ENCODE measurements at places on chromosomes 5 and 9.

DNA sequence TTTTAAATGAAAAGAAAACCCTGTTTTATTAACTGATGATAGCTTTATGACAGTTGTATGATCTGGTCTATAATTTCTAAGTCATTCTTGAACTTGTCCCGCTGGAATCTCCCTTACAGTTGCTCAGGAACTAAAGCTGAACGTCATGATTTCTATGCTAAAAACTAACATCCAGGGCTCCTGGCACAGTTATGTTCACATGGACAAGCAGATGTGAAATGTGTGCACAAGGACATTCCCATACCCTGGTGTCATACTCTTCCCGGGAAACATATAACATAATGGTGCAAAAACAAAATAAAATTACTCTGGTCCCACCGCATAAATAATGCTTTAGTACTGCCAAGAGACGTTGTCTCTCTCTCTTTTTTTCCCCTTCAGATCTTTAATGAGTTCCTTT, 134.9 kb downstream of the PRDM6 start:
- no peak for DNase-seq

DNA sequence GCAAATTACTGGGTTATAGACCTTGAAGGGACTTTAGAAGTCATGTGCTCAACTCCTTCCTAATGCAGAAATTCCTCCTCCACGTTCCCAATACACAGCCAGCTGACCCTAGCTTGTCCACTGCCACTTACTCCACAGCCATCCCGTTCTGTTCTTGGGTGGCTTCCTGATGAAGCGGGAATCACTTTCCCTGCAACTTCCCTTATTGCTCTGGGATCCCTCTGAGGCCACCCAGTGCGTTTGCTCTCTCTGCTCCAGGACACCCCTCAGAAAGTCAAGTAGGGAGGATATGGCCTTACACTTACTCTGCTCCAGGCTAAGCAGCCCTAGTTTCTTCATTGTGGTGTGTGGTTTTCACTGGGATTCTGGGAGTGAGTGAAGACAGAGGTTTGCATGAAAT, 55.5 kb downstream of the GALNT12 start:
- no peak for DNase-seq

- no peak for DNase-seq
Observed at GRCh38 chr5:128708841-128709240, 170.8 kb upstream of the FBN2 start.

- no peak for DNase-seq
Observed at GRCh38 chr9:36396985-36397384, 3.1 kb downstream of the RNF38 start.

DNA sequence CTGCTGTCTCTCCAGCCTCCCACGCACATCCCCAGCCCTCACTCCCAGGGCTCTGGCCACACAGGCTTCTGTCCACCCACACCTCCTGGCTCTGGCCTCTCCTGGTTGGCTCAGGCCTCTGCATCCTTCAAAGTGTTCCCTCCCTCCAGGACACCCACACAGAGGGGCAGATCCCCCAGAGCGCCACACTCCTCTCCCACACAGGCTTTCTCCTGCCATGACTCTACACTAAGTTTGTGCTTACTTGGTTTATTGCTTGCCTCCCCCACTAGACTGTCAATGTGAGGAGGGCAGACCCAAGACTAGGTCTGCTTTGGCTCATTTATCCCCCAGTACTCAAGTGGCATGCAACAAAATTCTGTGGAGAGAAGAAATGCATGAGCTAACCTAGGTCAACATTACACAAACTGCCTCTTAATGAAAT, 67.0 kb upstream of the SPOCK1 start:
- DNase-seq = no peak

GRCh38 chr5:159893040-159893695, 23.1 kb upstream of the ADRA1B start:
- DNase-seq = no peak

GRCh38 chr5:59864718-59865117, 28.8 kb downstream of the PDE4D start:
- DNase-seq = no peak
